OCI-M1 (cell line): ENCODE measurements at places on chromosomes 6 and 20.

- peak; percentile 92 for DNase-seq
These were observed 29.8 kb downstream of the RHAG start for GRCh38 chr6:49606721-49607390.

- DNase-seq, result no peak
These were observed 559.3 kb downstream of the C6orf118 start for GRCh38 chr6:164750128-164750527.

DNA sequence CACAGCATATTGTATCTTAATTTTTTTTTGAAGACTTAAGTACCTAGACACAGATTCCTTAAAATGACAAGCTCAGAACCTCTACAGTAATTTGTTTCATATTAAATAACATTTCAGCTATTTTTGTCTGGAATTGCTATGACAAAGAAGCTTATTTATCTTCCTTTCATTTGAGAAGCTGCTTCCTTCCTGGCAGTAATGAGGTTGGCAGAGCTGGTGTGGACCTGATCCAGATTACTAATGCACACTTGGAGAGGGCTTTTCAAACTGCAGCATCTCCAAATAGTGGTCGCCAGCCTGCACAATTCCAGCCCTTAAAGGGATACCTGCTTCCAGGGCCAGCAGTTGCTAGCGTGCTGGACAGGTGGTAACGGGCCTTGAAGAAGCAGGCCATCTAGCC is 12.1 kb downstream of the PTCHD4 start:
- no peak for DNase-seq

DNA sequence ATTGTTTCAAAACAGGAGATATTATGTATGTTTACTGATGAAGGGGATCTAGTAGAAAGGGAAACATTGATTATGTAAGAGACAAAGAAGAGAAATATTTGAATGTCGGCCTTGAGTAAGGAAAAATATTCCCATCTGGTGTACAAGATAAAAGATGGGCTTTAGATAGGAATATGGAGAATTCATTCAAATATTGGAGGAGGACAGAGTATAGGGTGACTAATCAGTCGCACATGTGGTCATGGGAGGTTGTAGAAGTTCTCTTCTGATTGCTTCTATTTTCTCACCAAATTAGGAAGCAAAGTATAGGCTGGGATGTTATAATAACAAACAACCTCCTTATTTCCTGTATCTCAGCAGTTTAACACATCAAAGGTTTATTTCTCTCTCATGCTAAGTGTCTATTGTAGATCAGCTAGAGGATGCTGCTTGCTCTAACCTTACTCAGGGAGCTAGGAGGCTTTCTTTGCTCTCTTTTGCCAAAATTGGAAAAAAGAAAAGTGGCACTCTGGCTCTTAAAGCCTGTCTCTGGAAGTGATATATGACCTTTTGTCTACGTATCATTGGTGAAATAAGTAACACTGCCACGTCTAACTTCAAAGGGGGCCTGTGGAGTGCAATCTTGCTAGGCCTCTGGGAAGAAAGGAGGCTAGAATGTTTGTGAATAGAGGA is 1.2 kb upstream of the HDDC2 start:
- DNase-seq, result peak; percentile 66

DNA sequence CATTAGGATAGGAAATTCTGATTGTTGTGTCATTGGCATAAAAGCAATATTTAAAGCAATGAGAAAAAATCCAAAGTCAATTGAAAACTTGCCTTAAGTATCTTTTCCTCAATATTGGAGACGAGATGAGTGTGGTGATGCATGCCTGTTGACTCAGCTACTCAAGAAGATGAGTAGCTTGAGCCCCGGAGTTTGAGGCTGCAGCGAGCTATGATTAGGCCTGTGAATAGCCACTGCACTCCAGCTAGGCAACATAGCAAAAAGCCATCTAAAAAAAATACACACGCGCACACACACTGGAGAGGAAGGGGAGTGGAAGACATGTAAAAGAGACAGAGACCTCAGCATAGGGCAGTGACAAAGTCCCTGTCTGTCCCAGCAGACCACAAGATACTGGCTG is 9.7 kb upstream of the MARCKS start:
- no peak for DNase-seq

DNA sequence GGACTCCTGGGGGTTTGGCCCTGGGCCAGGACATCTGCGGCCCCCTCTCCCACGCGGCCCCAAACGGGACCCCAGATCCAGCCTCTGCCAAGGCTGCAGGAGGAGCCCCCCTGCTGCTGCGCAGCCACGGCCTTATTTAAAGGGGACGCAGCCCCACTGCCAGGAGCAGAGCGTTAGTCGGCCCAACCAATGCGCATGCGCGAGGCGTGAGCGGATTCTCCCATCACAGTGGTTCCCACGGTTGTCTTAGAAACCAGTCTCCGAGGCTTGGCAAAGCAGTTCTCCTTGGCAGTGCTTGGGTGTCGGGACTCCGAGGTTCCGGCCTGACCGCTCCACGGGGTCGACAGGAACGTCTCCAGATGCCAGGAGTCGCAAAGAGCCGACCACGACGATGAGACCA is 288.3 kb upstream of the ZNF337 start:
- DNase-seq, result no peak

- DNase-seq, result peak; percentile 49
These were observed 16.2 kb upstream of the BEND6 start for GRCh38 chr6:56938649-56939191.

- peak; percentile 78 for DNase-seq
These were observed 38.4 kb downstream of the HS3ST5 start for GRCh38 chr6:114304304-114304887.

- no peak for DNase-seq
These were observed 86.0 kb upstream of the SLC2A12 start for GRCh38 chr6:134138226-134138975.

GRCh38 chr20:24994470-24995368 is 2.2 kb upstream of the APMAP start:
- DNase-seq, result peak; percentile 85

DNA sequence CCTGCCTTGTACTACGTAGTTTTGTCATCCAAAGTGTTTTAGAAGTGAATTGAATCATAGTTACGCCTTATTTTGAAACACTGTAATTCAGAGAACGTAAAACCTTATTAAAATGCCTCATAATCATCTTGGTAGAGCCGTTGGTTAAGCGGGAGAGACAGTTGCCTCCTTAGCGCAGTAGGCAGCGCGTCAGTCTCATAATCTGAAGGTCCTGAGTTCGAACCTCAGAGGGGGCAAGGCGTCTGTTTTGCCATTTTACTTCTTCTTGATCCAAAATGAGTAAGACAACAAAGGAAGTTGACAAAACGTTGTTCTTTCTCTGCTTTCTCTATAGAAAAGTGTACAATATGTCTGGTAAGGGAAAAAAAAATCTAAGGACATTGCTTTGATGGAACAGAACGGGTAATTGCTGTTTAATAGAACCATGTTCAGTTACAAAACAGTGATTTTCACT is 20.7 kb upstream of the TRIM27 start:
- DNase-seq, result peak; percentile 96

GRCh38 chr20:50682065-50682464 is 9.3 kb downstream of the RIPOR3 start:
- DNase-seq, result no peak
